ENCODE measurements at places on chromosomes 1 and 21.

- peak; percentile 73 for DNase-seq
Observed at GRCh38 chr1:98051065-98051675, 130.3 kb upstream of the DPYD start.

GRCh38 chr1:37945743-37946702 lies 830 bp downstream of the INPP5B start:
- no peak for DNase-seq

GRCh38 chr1:206784471-206784903 lies 12.2 kb upstream of the IL10 start:
- DNase-seq, result peak; percentile 62

GRCh38 chr21:44992608-44993031 lies 52.8 kb downstream of the SLX9 start:
- no peak for DNase-seq

DNA sequence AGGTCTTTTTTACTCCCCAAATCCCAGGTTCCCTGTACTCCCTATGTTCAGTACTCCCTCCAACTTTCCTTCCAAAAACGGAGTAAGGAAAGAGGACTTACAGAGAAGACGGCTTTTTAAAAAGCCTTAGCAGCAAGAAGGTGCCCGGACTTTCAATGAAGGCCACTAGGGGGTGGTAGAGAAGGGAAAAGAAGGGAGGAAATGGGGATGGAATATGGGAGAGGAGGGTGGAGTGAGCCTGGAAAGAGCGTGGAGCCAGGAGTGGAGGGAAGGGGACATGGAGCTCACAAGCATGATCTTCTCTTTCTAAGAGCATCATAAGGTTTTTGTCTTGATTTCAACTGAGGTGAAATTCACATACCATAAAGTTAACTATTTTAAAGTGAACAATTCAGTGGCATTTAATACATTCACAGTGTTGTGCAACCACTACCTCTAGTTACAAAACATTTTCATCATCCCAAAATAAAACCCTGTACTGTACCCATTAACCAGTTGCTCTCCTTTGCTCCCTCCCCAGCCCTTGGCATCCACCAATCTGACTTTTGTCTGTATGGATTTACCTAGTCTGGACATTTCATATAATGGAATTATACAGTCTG lies 129.9 kb downstream of the ZNF281 start:
- DNase-seq, result peak; percentile 3

GRCh38 chr1:9701665-9702064 lies 50.1 kb downstream of the PIK3CD start:
- no peak for DNase-seq

GRCh38 chr1:109193653-109194590 lies 19.8 kb upstream of the SARS1 start:
- DNase-seq, result peak; percentile 32

DNA sequence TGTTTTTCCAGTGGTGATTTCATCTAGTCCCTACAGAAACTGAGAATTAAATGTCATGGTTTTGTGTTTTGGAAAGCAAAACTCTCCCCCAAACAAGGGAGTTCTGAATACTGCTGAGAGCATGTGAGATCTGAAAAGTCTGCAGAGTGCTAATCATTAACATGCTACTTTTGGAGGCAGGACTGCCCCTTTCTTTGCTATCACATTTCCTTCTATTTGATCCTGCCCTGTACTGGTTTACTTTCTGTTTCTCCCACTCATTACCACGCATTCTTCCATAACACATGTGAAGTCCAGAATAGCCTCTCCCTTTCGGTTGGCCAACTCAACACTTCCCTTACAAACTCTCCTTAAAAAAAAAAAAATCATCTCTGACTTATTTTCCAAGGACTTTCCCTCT lies 63.6 kb downstream of the GADD45A start:
- DNase-seq, result no peak

GRCh38 chr21:41147096-41147978 lies 20.6 kb upstream of the BACE2 start:
- no peak for DNase-seq

DNA sequence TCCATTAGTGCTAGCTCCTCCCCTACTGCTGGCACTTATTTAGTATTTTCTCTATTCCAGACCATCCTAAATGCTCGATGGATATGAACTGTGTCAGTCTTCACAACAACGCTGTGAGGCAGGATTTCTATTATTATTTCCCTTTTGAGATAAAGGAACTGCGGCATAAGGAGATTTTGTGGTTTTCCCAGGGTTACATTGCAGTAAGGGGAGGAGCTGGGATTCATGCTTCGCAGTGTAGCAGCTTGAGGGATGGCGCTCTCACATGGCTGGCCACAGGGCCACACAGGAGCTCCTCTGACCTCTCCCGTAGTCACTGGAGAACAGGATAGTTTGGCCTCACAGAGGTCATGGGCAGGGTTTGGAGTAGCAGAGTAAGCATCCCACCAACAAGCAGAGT lies 116.9 kb downstream of the BEND5 start:
- no peak for DNase-seq

DNA sequence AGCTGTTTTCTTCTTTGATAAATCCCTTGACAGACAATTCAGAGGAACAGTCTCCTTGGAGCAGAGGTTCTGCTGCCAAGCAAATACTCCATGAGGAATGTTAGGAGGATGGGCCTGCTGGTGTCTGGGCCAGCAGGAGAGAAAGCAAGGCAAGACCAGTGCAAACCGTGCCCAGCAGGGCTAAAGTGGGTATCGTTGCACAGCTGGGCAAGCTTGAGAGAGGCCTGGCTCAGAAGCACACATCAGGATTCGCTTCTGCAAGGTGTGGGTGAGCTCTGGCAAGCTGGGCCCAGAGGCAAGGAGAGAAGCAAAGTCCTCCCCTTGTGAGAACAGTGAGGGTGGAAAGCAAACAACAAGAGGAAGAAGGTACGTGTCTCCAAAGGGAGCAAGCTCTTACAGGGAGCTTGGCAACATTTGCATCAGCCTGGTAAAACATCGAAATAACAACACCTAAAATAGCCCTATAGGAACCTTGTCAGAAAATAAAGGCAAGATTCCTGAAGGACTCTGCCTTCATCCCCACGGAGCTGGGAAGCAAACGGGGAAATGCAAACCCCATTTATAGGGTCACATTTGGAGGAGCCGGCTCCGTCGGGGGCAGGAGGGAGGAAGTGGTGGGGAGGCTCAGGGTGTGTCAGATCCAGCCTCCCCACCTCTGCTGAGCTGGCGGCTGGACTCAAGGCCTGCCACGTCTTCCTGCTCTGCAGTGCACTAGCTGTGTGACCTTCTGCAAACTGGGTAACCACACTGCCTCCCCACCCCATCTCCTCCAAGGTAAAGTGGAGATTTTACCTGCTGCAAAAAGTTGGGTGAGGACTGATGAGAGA lies 62.3 kb upstream of the HIVEP3 start:
- DNase-seq, result no peak

DNA sequence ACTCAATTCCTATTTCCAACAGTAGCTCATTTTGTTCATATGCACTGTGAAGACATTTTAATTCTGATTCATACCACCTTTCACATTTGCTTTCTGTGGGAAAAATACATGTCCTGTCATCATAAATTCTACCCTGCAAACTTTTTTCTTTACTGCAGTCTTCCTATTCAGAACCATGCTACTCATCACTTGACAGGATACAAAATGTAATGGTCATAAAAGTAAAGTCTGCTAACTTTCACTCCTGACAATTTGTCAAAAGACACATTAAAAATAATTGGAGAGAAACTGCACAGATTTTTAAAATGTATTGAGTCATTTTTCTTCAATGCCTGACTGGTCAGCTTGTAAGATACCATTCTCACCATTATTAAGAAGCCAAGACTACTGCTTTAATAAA lies 1817.1 kb downstream of the BRINP3 start:
- DNase-seq, result no peak

DNA sequence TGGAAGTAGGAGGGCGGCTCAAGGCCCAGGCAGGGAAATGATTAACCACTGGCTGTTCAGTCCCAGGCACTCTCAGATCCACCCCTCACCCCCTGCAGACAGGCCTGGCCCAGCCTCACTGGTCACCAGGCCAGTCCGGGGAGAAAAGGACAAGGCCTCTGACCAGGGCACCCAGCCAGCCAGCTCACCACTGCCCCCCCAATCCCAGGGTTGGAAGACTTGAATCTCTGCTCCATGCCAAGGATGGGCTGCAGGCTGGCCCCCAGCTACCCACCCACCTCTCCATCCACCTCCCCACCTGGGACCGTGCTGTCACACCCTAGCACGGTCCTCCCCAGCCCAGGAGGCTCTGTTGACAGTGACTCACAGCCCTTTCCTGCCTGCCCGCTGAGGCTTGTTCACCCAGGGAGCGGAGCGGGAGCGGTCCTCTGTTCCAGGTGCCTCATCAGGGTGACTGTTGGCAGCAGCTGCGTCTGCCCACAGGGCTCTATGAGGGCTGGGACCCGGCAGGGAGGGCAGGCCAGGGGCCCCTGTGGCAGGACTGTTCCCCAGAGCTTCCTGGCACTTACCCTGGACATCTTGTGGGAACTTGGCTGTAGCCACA lies 2.2 kb downstream of the LAD1 start:
- DNase-seq, result no peak

DNA sequence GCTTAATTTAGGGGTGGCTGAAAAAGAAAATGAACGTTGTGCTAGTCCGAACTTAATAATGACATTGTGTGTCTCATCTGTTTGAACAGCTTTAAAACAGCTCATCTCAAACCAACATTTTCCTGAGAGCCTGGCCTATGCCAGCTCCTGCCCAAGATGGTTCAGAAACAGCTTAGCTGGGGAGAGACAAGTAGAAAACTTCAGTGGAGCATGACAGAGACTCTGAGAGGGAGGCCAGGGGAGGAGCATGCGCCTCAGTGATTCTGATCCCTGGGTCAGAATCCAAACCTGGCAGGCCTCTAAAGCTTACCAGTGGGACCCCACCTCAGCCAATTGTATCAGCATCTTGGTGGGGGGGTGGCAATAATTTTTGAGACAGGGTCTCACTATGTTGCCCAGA lies 99.3 kb downstream of the TAS1R2 start:
- no peak for DNase-seq

- DNase-seq, result no peak
Observed at GRCh38 chr1:51506537-51506936, 12.5 kb downstream of the EPS15 start.

DNA sequence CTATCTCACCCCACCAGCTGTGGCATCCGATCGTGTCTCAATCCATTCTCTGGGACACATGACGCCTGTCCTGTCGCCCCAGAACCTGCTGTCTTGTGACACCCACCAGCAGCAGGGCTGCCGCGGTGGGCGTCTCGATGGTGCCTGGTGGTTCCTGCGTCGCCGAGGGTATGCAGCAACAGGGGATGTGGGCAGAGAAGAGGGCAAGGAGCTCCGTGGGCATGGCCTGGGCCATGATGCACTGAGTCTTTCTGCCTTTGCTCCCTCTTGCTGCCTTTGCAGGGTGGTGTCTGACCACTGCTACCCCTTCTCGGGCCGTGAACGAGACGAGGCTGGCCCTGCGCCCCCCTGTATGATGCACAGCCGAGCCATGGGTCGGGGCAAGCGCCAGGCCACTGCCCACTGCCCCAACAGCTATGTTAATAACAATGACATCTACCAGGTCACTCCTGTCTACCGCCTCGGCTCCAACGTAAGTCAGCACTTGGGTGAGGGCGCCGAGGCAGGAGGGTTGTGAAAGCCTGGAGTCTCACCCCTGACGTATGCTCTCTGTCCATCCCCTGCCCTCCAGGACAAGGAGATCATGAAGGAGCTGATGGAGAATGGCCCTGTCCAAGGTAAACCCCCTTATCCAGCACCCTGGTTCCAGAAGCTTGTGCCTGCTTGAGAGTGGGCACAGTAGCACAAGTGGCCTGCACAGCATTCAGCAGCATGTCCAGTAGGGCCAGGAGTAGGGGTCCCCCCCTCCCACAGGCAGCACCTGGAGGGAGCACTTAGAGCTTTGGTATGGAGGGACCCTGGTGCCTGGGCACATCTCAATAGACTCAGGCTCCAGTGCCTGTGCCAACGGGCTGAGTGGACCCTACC lies 8.8 kb downstream of the TINAGL1 start:
- DNase-seq, result no peak

GRCh38 chr1:163055531-163055930 lies 13.6 kb upstream of the RGS4 start:
- no peak for DNase-seq

DNA sequence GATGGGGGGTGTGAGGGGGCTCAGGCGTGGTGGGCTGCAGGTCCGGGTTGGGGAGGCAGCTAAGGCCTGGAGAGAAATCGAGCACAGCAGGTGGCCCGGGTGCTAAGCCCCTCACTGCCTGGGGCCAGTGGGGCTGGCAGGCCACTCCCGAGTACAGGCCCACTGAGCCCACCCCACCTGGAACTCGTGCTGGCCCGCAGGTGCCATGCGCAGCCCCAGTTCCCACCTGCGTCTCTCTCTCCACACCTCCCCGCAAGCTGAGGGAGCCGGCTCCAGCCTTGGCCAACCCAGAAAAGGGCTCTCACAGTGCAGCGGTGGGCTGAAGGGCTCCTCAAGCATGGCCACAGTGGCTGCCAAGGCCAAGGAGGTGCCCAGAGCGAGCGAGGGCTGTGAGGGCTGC lies 1047.1 kb upstream of the ADGRL4 start:
- no peak for DNase-seq

DNA sequence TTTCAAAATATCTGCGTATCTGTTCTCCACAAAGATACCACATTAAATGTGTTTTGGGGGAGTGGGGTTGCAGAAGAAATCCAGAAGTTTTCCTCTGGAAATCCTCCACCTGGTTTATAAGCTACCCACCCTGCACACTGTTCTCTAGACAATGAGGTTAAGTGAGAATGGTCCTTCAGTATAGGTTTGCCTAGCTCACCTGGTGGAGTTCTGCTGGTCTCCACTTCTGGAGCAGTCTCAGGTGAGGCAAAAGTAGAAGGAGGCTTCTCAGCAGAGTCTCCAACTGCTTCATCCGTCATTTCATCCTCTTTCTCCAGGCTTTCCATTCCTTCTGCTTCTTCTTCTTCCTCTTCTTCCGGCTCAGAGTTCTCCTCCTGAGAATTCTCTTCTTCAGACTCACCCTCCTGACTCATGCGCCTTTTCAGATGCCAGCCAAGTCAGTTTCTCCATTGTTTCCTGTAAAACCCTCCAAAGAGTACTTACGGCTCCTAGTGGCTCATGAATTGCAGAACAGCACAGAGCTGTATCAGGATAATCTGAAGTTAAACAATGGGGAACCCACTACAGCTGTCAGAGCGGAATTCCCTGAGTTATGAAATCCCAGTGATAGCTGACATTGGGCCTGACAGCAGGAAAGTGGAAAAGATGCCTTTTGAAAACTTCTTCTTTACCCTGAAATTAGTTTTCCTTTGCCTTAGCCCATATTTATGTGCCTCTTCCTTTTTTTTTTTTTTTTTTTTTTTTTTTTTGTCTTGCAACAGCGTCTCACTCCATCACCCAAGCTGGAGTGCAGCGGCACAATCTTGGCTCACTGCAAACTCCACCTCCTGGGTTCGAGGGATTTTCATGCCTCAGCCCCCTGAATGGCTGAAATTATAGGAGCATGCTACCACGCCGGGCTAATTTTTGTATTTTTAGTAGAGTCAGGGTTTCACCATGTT lies 38.5 kb downstream of the MSTO1 start:
- DNase-seq, result no peak
